WTC11 (cell line): ENCODE measurements at places on chromosomes 1 and 21. TPM values are rescaled to one million over a fixed set of nuclear protein-coding genes. Genes with fewer than 3 reads are reported as not detected.

GRCh38 chr1:105632342-105633196, 1423.9 kb upstream of the PRMT6 start:
- H3K4me1 ChIP-seq = no peaks in the 10 kb centered on the region
- DNase-seq = no peak
- H3K36me3 ChIP-seq = peaks cover 5% of the 10 kb centered on the region
- H3K27ac ChIP-seq = no peak overlapping the region

DNA sequence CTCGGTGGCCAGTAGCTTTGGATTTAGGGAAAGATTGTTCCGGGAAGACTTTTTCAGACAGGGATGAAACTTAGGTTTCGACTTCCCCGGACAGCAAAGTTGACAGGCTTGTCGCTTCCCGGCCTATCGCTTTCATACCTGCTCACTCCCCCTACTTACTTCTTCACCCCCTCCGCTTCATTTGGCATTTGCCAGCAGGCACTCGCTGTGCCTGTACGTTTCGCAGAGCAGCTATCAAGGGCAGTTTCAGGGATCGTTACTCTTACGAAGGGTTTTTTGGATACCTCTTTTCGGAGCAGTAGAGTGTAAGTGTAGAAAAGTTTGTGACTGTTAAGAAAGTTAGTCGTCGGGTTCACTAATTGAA, 393 bp downstream of the BLZF1 start:
- H3K27ac ChIP-seq = no peak overlapping the region
- H3K4me1 ChIP-seq = no peaks in the 10 kb centered on the region; the same call in 1 of the 2 replicates
- H3K4me3 ChIP-seq = no peak overlapping the region
- H3K27me3 ChIP-seq = no peaks in the 10 kb centered on the region
- DNase-seq = no peak

DNA sequence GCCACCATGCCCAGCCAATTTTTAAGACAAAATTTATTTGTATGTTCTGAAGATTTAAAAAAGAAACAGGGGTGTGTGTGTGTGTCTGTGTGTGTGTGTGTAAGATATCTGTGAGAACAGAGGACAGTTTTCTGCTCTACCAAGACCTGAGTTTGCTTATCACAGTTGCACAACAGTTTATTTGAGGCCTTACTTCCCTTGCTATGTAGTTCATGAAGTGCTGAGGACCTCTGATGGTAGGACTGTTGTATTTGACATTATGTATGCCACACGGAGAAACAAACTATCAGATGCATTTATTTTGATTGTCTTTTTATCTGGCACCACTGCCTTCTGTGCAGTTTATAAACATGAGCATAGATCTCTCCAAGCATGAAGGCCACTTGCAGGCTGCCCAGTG, 355.2 kb downstream of the PBX1 start:
- H3K4me3 ChIP-seq = no peak overlapping the region
- H3K27ac ChIP-seq = no peak overlapping the region
- H3K36me3 ChIP-seq = no peaks in the 10 kb centered on the region
- H3K27me3 ChIP-seq = no peaks in the 10 kb centered on the region

DNA sequence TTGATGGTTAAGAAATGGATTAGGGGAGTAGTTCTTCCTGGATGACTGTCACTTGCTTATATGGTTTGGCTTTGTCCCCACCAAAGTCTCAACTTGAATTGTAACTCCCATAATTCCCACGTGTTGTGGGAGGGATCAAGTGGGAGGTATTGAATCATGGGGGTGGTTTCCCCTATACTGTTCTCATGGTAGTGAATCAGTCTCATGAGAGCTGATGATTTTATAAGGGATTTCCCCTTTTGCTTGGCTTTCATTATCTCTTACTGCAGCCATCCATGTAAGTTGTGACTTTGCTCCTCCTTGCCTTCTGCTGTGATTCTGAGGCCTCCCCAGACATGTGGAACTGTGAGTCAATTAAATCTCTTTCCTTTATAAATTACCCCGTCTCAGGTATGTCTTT, 1621.1 kb downstream of the MRPL39 start:
- no peak overlapping the region for H3K27ac ChIP-seq
- peaks cover 8% of the 10 kb centered on the region for H3K27me3 ChIP-seq
- peaks cover 45% of the 10 kb centered on the region for H3K36me3 ChIP-seq
- DNase-seq = no peak
- no peaks in the 10 kb centered on the region for H3K4me1 ChIP-seq

GRCh38 chr1:18376661-18377060, 104.1 kb upstream of the KLHDC7A start:
- H3K4me1 ChIP-seq = peaks cover 13% of the 10 kb centered on the region
- H3K4me3 ChIP-seq = no peak overlapping the region

- H3K4me1 ChIP-seq = peaks cover 52% of the 10 kb centered on the region
- no peak for DNase-seq
- H3K36me3 ChIP-seq = no peaks in the 10 kb centered on the region
- no peaks in the 10 kb centered on the region for H3K27me3 ChIP-seq
- no peak overlapping the region for H3K4me3 ChIP-seq
These were observed 112.5 kb downstream of the ADSS2 start for GRCh38 chr1:244339073-244339692.

Gene PLA2G4A
- total RNA-seq = 1.3 to 1.5 TPM (median 1.4 TPM) in 3 replicates

Gene CD48
- total RNA-seq = 0.37 to 0.96 TPM (median 0.66 TPM) in 3 replicates
